ENCODE measurements at places on chromosomes 5 and 9.

DNA sequence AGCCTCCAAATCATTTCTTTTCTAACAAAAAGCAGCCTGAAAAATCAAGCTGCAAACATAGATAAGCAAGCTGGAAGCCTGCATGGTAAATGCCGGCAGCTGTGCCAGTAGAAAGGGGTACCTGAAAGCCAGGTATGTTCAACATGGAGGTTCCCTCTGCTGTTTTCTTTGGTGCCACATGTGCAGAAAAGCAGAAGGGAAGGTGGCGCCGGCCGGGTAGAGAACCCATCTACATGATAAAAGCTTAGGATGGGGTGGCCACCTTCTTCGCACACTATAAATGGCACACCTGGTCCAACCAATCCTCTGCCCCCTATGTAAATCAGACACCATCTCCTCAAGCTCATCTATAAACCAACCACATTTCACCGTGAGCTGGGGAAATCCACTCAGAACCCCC is 268.9 kb upstream of the IRX2 start:
- DNase-seq = no peak

GRCh38 chr9:1857808-1858207 is 157.3 kb upstream of the SMARCA2 start:
- DNase-seq = no peak

- DNase-seq = no peak
These were observed 309.6 kb upstream of the RFX3 start for GRCh38 chr9:3835393-3835792.

DNA sequence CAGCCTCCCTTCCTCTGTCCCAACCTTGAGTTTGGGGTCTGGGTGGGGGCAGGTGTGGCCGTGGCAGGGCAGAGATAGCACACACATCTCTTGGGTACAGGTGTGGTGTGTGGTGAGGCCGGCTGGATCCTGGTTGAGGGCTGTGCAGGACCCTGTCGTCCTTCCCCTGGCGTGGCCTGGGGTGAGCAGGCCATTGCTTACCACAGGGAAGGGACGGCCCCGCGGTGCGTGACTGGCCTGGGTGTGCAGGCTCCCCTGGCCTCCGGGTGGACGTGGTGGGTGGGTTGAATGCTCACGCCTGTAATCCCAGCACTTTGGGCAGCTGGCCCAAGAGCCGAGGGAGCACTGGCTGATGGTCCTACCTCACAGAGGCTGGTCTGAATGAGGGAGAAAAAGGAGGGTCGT is 1.2 kb downstream of the ARRDC1 start:
- DNase-seq = no peak

DNA sequence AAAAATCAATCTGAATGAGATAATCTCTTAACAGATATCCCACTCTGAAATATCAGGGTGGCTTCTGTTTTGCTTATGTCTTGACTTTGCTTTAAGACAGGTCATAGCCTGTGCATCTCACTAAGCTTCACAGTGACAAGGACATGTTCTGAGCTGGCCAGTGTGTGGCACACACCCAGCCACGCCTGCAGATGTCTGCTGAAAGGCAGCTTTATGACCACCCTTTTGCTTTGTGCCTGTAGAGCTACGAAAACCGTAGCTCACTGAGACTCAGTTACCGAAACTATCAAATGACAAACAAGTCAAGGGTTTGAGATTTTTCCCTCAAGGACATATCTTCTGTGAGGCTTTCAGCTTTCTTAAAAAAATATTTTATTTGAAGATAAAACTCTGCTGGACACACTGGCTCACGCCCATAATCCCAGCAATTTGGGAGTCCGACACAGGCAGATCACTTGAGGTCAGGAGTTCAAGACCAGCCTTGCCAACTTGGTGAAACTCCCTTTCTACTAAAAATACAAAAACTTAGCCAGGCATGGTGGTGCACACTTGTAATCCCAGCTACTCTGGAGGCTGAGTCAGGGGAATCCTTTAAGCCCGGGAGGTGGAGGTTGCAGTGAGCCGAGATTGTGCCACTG is 233.2 kb downstream of the SPATA31A1 start:
- no peak for DNase-seq

- DNase-seq = no peak
These were observed 200.0 kb downstream of the NR2F1-AS1 start for GRCh38 chr5:93381057-93381456.

- DNase-seq = no peak
These were observed 56.8 kb downstream of the FEM1C start for GRCh38 chr5:115487756-115488155.

DNA sequence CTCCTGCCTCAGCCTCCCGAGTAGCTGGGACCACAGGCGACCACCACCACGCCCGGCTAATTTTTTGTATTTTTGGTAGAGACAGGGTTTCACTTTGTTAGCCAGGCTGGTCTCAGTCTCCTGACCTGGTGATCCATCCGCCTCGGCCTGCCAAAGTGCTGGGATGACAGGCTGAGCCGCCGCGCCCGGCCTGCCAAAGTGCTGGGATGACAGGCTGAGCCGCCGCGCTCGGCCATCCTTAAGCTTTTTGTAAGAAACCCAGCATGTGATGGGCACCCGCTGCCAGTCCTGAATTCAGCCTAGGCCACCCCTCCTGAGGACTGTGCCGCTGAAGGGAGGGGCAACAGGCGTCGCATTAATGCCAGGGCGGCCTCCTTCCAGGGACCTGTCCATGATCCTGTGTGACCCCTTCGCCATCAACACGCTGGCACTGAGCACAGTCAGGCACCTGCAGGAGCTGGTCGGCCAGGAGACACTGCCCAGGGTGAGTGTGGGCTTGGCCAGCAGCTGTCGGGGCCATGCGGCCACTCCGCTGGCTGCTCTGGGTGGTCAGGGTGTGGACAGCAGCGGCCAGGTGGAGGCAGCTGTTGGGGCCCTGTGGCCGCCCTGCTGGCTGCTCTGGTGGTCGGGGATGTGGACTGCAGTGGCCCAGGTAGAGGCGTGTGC is 10.5 kb downstream of the NELFB start:
- DNase-seq = no peak

DNA sequence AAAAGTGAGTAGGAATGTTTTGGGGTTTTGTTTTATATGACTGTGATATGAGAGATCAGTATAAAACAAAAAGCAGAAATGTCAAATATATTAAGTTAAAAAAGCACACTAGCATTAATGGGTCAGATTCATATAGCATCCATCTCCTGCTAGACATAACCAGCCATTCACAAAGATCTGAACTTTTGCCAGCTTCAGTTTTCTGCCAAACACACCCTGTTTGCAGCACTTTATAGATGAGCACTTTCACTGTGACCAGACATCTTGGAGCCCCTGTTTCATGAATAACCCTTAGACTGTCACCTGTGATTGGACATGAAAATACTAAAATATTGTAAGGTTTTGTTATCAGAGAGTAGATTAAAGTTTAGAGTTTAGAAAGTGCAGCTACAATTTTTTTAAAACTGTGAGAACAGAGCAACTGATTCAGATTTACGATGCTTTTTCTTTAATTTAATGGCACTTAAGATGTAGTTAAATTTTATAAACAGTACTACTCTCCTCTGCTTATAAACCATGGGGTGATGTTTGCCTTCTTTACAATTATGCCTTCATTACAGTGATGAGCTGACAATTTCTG is 142.6 kb downstream of the KCTD16 start:
- DNase-seq = no peak

DNA sequence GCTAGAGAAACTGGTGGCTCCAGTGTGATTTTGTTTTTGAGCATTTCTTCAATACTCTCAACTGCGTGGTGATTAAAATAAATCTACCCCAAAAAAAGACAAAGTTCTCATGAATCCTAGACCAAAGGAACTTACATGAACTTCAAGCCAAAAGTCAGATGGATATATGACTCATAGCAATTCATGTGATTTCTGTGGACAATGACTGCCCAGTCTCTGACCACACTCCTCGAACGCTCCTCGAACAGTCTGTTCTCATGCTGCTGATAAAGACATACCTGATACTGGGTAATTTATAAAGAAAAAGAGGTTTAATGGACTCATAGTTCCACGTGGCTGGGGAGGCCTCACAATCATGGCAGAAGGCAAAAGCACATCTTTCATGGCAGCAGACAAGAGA is 46.4 kb upstream of the CEP78 start:
- DNase-seq = no peak

- DNase-seq = no peak
These were observed 194.4 kb downstream of the GADD45G start for GRCh38 chr9:89799221-89799620.

DNA sequence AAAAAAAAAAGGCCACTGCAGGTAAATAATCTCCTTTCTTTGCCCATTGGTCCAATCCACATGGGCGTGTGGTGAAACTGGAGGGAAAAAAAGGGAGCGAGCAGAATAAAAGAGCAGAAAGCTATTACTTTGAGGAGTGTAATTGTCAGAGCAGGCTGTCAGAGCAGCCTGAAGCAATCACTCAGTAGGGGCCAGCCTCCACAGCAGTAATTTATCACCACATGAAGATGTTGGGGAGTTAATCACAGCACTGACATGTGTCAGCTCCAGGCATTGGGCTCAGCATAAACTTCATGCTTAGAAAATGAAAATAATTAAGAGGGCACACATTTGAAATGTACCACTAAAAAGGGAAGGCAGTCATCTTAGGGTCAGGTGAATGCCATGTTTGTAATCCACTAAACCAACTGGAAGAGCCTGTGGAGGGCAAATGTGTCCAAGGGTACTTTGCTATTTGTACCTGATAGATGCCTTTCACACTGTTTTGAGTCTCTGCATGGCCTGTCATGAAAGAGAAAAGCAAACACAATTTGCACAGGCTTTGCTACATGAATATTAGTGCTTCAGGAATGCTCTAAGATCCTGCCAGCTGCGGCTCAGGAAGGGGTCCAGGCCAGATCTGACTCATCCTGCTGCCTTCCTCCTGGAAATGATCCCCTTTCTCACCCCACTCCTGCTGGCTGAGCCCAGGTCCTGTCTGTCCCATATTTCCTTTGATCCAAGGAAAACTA is 2.9 kb upstream of the PTGER4 start:
- DNase-seq = no peak

- no peak for DNase-seq
These were observed 33.2 kb downstream of the F2RL2 start for GRCh38 chr5:76590027-76590426.

DNA sequence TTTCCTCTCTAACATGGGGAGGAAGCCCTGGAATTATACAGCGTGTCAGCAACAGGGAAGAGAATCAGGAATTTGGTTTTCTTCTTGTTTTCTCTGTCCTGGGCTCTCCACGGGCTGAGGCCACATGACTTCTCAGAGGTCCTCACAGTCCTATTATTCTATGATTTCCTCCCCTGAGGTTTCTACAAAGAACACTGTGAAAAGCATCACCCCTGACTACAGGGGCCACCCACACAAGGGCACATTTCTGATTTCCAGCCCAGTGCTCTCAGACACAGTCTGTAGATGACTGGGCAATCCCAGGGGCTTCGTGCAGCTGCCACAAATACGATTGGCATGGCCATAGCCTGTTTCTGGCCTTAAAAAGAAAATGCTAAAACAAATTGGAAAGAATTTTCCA is 284.9 kb downstream of the CEMIP2 start:
- DNase-seq = no peak

DNA sequence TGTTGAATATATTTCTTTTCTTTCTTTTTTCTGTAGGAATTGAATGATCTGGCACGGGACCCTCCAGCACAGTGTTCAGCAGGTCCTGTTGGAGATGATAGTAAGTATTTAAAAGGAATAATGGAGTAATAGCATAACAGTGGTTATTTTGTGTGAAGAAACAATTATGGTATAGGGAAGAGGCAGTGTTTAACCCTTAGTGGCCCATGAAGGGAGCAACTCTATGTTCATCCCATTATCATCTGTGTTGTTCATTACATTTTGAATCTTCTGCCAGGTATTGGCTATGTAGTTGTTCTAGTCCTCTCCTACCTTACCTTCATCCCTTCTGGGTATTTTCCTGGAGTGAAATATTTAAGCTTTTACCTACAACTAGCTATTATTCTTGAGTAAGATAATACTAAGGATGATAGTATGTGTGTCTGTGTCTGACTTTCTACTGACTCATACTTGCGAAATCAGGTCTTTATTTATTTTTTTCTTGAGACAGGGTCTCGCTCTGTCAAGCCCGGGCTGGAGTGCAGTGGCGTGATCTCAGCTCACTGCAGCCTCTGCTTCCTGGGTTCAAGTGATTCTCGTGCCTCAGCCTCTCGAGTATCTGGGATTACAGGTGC is 39.3 kb downstream of the UBE2D2 start:
- DNase-seq = no peak

- DNase-seq = no peak
These were observed 78.4 kb upstream of the ITGA1 start for GRCh38 chr5:52709167-52709925.

GRCh38 chr9:137252555-137253506 is 1.7 kb downstream of the STPG3 start:
- DNase-seq = no peak

GRCh38 chr9:131420980-131421624 is 27.2 kb downstream of the PRRC2B start:
- no peak for DNase-seq

DNA sequence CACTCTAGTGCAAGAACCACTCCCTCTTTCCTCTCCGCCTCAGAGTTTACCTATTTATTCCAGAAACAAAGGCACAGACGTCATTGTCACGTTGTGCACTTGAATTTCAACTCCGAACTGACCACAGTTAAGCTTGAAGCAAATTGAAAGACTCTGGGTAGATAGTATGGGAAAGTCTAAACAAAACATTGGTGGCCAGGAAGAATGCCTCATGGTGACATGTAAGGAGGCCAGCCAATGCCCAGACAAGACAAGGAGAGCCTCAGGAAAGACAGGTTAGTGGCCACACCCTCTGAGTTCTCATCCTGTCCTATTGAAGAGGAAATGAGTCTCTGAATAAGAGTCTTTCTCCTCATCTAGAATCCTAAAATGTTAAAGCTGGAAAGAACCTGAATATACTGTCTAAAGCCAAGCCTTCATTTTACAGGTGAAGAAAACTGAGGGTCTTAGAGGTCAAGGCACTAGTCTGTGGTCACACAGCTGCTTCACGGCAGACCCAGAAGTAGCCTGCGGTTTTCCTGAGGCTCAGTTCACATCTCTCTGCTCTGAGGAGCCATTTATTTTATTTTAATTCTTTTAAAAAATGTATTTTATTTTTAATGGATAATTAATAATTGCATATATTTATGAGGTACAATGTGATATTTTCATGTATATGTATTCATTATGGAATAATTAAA is 30.2 kb downstream of the ZFAND5 start:
- no peak for DNase-seq

DNA sequence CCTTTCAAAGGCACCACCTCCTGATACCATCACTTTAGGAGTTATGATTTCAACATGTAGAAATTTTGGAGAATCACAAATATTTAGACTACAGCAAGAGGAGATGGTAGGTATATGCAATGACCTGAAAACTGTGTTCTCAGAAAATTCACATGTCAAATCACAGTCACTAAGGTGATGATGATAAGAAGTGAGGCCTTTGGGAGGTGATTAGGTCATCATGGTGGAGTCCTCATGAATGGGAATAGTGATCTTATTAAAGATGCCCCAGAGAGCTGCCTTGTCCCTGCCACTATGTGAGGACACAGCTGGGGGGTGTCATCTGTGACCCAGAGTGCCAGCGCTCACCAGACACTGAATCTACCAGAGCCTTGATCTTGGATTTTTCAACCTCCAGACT is 513.5 kb upstream of the TUSC1 start:
- DNase-seq = no peak

- no peak for DNase-seq
These were observed 71.9 kb upstream of the PPP1R2B start for GRCh38 chr5:156778139-156778706.

- DNase-seq = no peak
These were observed 200.5 kb upstream of the KLF9 start for GRCh38 chr9:70614786-70615463.

- DNase-seq = no peak
These were observed 177.4 kb upstream of the DAPK1 start for GRCh38 chr9:87320146-87320884.

All from stimulated activated CD4-positive, alpha-beta T cell treated with anti-CD3 and anti-CD28 coated beads, TNF-alpha, amount 100 ng/mL, for 4 hours (primary cell).